Keratinocyte (primary cell): ENCODE measurements at places on chromosomes 7 and 10. TPM values are rescaled to one million over a fixed set of nuclear protein-coding genes. Genes with fewer than 3 reads are reported as not detected.

DNA sequence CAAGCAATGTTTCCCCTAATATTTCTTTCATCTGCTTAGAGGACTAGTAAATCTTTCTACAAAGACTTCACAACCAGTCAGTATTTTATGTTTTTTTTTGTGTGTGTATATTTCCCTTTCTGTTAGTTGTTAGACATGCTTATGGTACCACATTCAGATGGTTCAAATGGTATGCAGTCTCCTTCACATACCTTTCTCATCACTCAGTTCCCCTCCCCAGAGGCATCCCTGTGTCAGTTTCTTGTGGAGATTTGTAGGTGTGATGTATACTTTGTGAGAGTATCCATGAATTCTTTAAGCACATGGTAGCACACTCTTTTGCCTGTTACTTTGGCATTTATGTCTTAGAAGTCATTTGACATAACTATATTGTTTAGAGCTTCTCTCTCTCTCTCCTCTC lies 4.4 kb downstream of the ZNF485 start:
- no peak for DNase-seq

DNA sequence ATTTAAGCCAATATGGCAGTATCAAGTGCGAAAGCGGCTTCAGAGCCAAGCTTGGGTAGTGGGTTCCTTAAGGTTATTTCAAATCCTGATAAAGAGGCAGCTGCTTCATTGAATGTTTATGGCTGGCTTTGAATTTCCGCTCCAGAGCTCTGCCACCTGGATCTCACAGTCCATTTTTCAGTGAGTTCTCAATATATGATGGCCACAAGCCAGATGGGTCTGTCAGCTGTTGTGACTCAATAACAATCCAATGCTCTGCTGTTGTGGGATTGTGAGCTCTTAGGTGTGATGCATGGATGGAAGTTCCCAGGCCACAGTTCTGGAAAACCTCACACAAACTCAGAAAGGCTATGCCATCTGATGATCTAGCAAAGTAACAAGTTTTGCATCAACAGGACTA lies 743.8 kb upstream of the LRRN3 start:
- no peak for DNase-seq

Gene COL13A1
- 0.89 to 3.2 TPM (median 1.5 TPM) in 3 replicates for polyA plus RNA-seq

GRCh38 chr10:52410916-52411315 lies 96.8 kb downstream of the DKK1 start:
- DNase-seq: no peak

Gene PNLIPRP3
- polyA plus RNA-seq: 64.5 to 120 TPM (median 117 TPM) in 3 replicates

Gene MYOZ1
- polyA plus RNA-seq: not detected in 3 replicates

- DNase-seq: no peak
Measured at GRCh38 chr10:69057261-69057950, 30.5 kb upstream of the SRGN start.

- no peak for DNase-seq
Measured at GRCh38 chr7:87361320-87361719, 15.9 kb downstream of the CROT start.

DNA sequence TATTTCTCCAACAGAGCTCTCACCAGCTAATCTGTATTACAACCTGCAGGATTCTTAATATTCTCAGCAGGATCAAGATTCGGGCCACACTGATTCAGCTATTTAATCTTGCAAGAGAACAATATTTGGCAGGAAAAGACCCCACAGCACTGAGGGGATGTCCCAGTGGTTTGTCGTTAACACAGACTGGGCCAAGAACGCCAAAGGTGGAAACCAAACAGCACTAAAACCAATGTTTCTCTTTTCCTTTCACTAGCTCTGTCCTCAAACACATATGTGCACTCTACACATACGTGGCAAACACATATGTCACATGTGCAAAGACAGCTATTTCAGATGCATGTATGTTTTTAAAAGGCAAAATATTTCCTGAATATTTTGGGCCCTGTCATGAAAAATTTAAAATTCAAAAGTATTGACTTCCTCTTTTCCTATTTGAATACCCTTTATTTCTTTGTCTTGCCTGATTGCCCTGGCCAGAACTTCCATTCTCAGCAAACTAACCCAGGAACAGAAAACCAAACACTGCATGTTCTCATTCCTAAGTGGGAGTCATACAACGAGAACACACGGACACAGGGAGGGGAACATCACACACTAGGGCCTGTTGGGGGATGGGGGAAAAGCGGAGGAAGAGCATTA lies 51.7 kb upstream of the NEBL start:
- DNase-seq: no peak

- no peak for DNase-seq
Measured at GRCh38 chr10:101778781-101779543, 3.0 kb upstream of the FGF8 start.

- no peak for DNase-seq
Measured at GRCh38 chr7:102967798-102968197, 55.0 kb downstream of the LRRC17 start.

Gene MORN4
- 9.1 to 12.6 TPM (median 10.3 TPM) in 3 replicates for polyA plus RNA-seq
